Bronchial epithelial cell (primary cell): ENCODE measurements at places on chromosomes 1 and 21.

DNA sequence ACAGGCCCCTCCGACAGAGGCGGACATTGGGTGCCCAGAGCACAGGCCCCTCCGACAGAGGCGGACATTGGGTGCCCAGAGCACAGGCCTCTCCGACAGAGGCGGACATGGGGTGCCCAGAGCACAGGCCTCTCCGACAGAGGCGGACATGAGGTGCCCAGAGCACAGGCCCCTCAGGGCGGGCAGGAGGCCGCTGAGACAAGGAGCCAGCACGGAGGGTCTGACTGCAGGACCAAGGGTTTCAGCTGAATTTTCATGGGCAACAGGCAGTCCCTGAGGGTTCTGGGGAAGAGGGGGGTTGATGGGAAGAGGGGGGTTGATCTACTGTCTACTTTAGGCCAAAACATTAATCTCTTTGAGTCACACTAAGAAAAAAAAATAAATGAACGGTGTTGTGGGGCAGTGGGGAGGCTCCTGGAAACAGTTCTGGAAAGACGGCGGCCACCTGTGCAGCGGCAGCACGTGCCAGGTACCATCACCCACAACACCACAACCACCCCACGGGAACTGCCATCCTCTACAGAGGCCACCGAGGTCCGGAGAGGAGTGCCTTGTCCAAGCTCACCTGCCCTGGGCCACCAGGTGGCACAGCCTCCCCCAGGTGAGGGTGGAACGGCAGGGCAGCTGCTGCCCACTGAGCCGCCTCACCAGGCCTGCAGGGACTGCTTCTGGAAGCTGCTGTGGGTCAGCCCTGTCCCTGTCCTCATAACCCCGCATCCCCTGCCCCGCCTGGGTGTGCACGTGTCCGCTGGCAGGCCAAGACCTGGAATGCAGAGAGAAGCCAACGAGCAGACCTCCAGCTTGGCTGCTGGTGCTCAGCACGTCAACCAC is 20.5 kb downstream of the PRDM15 start:
- DNase-seq: no peak

DNA sequence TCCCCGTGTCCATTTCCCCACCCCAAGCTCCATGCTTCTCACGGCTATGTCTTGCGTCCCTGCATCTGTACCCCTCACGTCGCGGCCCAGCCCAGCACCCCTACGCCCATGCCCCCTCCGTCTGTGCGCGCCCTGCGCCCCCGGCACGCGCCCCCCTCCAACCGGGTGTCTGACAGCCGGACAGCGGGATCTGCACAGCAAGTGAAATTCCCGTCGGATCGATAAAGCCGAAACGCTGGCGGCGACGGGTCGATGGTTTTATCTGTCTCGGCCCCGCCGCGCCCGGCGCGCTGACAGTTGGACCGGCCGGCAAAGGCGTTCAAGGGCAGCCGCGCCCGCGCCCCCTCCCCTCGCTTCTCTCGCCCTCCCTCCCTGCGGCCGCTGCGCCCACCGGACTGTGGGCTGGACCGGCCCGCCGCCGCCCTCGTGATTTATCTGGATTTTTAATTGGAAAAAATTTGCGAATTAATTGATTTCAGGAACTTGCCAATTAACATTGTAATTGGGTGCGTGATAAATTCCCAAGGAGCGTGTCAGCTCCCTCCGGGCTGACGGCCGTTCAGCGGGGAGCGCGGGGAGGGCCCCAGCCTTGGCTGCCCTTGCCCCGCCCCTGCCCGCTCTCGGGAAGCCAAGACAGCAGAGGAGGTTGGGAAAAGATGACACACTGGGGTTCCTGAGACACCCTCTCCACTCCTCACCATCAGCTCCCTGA is 57.1 kb downstream of the TMEM53 start:
- DNase-seq: peak; percentile 61

GRCh38 chr1:59521456-59521855 is 224.6 kb downstream of the FGGY start:
- DNase-seq: no peak

DNA sequence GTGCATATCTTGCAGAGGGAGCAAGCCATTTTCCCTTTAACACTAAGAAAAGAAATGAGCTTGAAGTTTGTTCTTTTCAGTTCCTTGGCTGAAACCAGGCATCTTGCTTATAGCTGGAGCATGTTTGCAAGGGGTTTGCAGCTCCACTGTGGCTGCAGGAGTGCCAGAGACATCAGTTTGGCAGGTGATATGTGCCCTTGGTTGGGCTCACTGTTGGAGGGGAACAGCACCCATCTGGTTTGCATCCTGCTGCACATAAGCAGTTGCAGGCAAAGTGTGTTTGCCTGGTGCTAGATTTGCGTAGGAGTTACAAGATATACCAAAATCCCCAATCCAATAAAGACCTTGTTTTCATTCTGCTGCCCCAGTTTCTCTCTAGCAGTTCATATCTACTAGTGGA is 47.8 kb upstream of the IKBKE start:
- DNase-seq: no peak

GRCh38 chr1:168945870-168946269 is 160.6 kb upstream of the ATP1B1 start:
- DNase-seq: no peak
